ENCODE measurements at places on chromosomes 6 and 20.

- DNase-seq: no peak
These were observed 13.5 kb downstream of the MAK start for GRCh38 chr6:10824819-10825218.

DNA sequence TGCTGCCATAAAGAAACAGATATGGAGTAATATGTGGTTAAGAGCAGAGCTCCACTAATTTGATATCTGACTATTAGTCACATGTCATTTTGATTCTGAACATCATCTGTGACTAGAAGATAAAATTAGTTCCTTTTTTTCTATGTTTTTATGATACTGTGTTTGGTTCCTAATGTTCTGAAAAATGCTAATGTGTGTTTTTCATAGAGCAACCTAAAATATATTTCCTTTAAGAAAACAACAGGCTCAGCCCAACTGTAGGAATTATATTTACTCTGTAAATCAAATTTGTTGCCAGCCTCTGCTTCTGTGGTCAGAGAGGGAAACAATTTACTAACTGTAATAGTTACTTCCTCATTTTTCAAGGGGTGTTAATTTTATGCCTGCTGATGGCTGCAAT, 33.3 kb upstream of the TXLNB start:
- DNase-seq: no peak

DNA sequence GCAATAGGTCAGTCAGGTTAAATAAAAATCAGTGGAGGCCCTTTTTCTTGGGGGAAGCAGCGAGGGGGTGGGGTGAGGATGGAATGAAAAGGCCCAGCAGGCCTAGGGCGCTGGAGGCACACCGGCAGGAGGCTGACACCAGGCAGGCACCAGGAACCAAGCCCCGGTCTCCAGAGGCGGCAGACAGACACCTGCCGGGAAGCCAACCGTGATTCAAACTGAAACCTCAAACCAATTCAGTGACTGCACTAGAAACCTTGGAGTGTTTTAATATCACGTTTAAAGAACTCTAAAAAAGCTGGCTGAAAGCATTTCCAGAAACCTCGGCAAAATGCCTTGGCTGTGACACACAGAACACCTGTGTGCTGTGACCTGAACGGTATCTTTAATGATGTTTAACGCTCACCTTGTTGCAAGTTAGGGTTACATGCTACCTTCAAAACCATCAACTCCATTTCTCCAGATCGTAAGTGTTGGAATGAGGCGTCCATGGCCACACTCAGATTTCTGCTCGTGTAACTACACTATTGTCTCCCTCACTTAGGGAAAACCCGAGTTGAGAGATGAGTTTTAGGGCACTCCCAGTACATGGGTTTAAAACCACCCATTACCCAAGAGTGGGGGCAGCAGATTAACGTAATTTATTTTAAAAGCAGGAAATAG, 27.2 kb downstream of the DIDO1 start:
- no peak for DNase-seq

GRCh38 chr20:18738055-18738454, 75.5 kb upstream of the SCP2D1 start:
- no peak for DNase-seq

DNA sequence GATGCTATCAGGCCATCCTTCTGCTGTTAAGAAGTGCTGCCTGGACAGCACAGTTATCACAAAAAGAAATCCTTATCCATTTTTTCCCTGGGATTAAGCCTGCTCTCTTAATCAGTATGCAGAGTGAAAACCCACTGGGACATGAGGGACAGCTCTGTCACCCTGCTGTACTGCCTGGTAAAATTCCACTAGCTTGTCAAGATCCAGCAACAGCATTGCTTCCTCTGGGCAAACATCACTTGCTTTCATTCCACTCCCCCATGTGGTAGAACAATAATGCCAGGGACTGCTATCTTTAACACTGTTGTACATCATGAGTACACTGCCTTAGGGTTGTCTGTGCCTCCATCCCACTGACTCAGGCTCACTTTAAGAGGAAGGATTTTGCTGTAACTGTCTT, 331.3 kb downstream of the KIF16B start:
- no peak for DNase-seq

- DNase-seq: no peak
These were observed 10.3 kb downstream of the NSFL1C start for GRCh38 chr20:1456300-1456699.

GRCh38 chr6:157193443-157193996, 129.8 kb downstream of the TMEM242 start:
- no peak for DNase-seq

DNA sequence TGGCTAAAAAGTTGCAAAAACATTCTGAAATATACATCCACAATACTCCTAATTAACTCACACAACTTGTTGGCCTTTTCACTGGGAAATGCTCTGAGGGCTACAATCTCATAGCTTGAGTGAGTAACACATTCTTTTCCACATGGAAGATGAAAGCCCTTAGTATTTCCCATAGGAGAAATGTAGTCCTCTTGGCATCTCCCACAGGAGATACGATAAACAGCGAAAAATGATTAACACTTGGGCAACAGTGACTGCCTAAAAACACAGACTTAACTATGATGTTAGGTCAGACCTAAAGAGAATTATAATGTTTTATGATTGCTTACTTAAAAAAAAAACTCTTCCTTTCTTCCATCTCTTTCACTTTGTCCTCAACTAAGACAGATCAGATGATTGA, 9.0 kb downstream of the MYLK4 start:
- no peak for DNase-seq

- no peak for DNase-seq
These were observed 51.0 kb downstream of the ZBTB2 start for GRCh38 chr6:151340219-151340978.

DNA sequence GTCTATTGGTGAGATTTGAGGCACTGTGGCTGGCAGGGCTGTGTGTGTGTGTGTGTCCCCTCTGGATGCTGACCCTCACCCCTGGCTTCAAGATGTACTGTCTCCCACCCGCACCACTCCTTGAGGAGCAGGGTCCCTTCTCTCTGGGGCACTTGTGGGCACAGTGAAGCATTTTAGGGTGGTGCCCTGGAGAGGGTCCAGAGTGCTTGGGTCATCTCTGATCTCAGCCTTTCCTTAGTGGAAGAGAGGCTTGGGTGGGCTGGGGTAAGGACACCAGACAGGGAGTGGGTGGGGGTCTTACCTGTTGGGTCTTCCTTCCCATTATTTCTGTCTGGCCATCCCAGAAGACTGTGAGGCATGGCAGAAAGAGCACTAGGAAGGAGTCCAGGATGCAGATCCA, 66.1 kb downstream of the EFCAB8 start:
- DNase-seq: no peak

DNA sequence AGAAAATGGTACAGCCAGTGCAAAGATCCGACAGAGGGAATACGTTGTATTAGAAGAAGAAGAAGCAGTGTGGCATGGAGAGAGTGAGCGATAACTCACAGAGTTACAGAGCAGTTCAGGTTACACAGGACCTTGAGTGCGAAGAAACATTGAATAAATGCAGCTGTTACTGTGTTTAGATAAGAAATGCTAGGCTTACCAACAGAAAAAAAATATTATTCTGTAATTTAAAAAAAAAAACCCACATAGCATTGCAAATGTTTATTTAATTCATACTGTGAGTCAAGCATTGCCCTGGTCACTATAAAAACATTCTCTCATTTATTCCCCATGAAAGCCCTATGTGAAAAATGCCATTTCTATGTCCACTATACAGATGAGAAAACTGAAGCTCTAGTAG, 373.4 kb upstream of the EPHA7 start:
- DNase-seq: no peak

DNA sequence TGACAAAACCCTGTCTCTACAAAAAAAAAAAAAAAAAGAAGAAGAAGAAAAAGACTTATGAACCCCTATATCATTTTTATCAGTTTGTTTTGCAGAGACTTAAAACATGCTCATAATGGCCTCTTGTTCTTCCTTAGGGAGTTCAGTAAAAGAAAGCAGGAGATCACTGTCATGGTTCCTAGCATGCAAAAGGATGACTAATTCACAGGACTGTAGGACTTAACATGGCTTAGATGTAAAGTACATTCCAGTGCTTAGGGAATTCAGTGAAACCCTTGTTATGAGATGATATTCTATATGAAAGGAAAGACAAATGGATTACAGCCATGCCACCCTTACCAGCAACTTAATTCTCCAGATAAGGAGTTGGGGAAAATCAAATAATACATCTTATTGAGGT, 29.5 kb downstream of the EEF1A1 start:
- no peak for DNase-seq

- DNase-seq: no peak
These were observed 1217.6 kb upstream of the GJE1 start for GRCh38 chr6:140915103-140915502.

All from activated T-cell treated with anti-CD3 and anti-CD28 coated beads for 24 hours (primary cell).